ENCODE measurements at places on chromosomes 5 and 9.

GRCh38 chr5:17357504-17357903 lies 140.1 kb downstream of the BASP1 start:
- no peak for DNase-seq

DNA sequence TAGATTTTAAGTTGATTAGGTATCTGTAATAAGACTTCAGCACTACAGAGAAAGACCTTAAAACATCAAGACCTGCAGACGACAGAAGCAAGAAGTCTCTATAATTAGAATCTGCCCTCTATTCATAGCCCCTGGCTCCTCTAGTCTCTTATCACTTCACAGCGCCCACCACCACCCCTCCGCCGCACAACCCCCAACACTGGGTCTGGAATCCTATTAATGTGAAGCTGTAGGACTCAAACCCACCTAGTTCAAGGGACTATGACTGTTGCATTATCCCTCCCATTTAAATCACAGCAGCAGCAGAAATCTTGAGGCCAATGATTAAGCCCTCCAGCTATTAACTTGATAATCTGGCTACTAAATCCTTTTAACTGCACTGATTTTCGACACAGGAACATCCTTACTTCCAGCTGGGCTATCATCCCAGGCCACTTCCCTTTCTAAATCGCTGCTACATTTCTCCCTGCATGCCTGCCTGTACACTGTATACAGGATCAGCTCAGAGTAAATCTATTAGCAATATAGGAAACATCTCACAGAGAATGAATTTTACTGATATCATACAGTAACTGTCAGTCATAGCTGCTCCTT lies 159.5 kb upstream of the GRAMD2B start:
- no peak for DNase-seq

- no peak for DNase-seq
Measured at GRCh38 chr9:78577156-78577906, 280.4 kb downstream of the PSAT1 start.

- DNase-seq: no peak
Measured at GRCh38 chr5:74336297-74336696, 304.2 kb downstream of the ENC1 start.

- DNase-seq: no peak
Measured at GRCh38 chr9:98609646-98610045, 99.1 kb downstream of the GABBR2 start.

GRCh38 chr5:59193616-59194319 lies 610.9 kb downstream of the RAB3C start:
- peak; percentile 98 for DNase-seq

- DNase-seq: no peak
Measured at GRCh38 chr5:150660108-150660831, 781 bp upstream of the MYOZ3 start.

- DNase-seq: no peak
Measured at GRCh38 chr5:538801-539468, 14.7 kb upstream of the SLC9A3 start.

DNA sequence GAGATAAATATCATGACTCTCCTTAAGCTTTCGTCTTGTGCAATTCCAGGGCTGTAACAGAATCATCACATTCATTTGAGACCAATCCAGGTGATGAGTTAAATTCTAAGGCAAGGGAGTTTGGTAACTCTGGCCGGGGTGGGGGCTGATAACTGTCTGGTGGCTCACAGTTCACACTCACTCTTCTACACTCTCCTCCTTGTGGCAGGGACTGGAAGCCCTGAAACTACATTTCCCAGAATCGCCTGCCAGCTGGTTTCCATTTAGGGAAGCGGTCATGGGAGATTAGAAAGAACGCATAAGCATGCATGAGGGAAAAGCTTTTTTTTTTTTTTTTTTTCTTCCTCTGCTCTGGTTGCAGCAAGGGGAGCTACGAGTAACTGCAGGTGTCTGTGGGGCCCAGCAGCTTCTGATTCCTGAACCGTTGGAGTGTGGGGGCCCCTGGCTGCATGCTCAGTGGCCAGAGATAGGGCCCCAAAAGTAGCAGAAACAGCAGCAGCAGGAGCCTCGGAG lies 154.8 kb upstream of the TBC1D2 start:
- DNase-seq: peak; percentile 66

DNA sequence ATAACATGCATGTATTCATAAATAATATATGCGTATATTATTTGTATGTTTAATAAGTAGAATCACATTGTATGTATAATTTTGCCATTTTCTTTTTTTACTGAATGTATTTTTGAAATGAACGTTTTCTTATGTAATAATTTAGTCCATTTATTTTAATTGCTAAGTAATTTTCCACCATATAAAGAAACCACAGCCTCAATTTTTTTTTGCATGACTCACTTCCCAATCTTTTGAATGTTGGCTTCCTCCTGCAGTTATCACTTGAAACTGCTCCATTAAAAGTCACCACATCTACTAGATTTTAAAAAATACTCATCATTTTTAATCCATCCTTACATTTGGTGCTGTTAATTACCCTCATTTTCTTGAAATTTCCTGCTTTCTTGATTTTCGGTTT lies 363.3 kb upstream of the MEF2C start:
- peak; percentile 49 for DNase-seq
